ENCODE measurements at places on chromosomes 3 and 15. TPM values are rescaled to one million over a fixed set of nuclear protein-coding genes. Genes with fewer than 3 reads are reported as not detected.

The PLA2G4E gene
- total RNA-seq: not detected

The QTRT2 gene
- 21.2 TPM for total RNA-seq

The FBLN2 gene
- 35.2 TPM for total RNA-seq

The EIF4E3 gene
- 7.5 TPM for total RNA-seq

The CLPX gene
- 48.5 TPM for total RNA-seq

The ASB14 gene
- total RNA-seq: 0.59 TPM

The CKMT1B gene
- total RNA-seq: 17.7 TPM

The C3orf70 gene
- total RNA-seq: 37.7 TPM

The SNAP23 gene
- 39.1 TPM for total RNA-seq

The TM4SF1 gene
- 106 TPM for total RNA-seq

GRCh38 chr3:52696830-52697631, 8.6 kb downstream of the GLT8D1 start:
- DNase-seq: no peak

GRCh38 chr15:36738817-36739216, 159.4 kb downstream of the CDIN1 start:
- DNase-seq: no peak

GRCh38 chr3:101038393-101038792, 45.2 kb upstream of the ABI3BP start:
- no peak for DNase-seq

DNA sequence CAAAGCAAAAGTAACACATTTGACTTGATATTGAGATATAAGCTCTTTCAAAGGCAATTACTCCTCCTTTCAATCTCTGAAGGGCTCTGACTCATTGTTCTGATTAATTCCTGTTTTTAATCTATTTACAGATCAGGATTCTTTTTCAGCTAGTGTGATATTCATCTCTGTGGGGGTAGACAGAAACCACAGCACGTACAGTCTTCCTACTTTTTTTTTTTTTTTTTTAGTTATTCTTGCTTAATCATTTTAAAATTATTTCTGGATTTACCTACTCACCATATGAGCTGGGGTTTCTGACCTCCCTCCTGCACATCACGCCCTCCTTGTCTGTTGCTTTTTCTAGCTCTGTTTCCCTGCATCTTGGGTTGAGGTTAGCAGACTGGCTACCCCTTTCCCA, 1.4 kb downstream of the CNTN3 start:
- no peak for DNase-seq

- DNase-seq: no peak
Observed at GRCh38 chr15:72227192-72227586, 3.8 kb downstream of the PKM start.

GRCh38 chr3:14506626-14507304, 33.4 kb downstream of the GRIP2 start:
- no peak for DNase-seq

DNA sequence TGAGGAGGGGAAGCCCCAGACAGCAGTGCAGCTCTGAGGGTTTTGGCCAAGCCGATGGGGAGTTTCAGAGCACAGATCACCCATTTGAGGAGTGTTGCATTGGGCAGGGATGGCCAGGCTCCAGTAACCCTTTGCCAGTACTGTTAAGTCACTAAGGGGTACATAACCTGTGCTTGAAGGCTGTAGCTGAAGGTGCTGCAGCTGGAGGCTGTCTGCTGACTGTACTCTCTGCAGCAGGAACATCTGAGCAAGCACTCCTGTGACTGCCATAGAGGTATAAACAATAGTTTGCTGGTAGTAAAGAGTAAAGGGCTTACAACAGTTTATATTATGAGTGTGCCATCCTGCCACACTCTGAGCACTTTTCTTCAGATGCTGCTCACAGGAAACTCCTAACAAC, 297.8 kb downstream of the EPHA3 start:
- DNase-seq: no peak

DNA sequence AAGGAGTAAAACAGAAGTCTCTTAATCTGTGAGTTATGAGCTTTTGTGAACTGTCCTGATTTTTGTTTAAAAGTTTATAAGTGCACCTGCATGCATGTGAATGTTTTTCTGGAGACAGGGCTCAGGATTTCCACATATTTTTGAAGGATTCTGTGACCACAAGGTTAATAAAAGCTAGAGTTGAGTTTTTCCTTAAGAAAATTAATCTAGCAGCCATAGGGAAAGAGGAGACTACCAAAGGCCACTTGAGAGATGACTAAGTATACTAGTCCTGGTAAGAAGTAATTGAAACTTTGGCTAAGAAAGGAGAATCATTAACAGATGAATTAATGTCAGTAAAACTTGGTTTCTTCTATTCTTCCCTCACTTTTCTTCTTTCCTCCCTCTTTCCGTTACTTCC, 176.8 kb upstream of the EPHA3 start:
- DNase-seq: no peak

DNA sequence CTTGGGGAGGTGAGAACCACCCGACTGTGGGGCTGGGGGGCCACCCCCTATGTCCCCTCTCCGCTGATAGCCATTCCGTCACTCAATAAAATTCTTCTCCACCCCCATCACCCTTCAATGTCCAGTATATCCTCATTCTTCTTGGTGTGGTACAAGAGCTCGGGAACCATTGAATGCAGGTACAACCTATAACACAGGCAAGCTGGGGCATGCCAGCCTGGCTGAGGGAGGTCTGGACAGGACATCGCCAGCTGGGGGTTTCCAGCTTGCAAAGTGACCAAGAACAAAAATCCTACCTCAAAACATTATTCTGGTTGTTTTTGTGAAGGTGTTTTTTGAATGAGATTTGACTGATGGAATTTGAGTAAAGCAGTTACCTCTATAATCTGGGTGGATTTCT, 19.6 kb upstream of the BDH1 start:
- no peak for DNase-seq

GRCh38 chr3:13584427-13584891, 35.5 kb downstream of the FBLN2 start:
- no peak for DNase-seq

DNA sequence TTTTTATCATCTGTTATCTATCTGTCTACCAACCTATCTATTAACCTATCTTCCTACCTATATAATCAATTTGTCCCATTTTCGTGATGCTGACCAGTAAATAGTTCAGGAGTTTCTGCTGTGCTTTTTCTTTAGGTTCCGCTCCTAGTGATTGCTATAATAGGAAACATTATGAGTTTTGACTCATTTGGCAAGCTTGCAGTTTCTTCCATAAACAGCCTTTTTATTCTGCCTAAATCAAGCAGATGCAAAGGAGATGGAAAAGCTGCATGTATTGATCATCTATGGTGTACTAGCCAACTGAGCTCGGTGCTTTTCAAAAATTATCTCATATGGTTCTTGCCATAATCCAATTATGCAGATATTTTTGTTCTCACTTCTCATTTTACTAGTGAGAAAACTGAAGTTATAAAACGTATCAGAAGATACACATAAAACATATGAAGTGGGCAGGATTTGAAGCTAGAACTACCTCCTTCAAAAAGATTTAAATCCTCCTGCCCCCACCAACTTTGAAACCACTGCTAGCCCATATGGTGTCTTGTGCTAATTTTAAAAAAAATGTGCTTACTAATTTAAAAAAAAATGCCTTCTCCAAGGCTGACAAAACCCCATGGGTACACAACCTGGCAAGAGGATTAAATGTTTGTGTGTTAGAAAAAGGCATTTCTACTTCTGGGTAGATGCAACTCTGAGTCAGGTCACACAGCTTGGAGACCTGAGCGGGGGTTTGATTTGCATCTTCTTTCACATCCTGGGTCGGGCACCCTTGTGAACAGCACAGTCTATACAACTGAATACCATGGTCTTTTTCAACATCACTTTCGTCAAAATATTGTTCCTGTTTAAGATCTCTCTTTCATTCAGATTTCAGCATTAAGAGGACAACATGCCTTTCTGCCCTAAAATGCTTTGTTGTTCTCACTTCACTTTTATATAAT, 267.0 kb downstream of the CHL1 start:
- no peak for DNase-seq

DNA sequence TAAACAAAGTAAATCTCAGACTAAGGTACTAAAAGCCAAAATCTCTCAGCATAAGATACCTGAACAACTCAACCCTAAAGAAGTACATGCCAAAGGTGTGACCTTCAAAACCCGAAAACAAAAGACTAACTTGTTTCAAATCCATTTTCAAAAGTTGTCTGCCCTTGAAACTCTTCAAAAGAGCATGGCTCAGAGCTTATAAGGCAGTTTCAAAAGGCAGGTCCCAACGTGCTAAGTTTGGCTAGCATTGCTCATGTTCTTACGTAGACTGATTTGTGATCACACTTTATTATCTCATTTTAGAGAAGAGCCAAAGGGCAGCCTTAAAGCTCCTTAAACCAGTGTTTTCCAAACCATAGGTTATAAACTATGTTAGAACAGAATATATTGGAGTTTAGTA, 112.2 kb downstream of the FEZF2 start:
- DNase-seq: no peak

DNA sequence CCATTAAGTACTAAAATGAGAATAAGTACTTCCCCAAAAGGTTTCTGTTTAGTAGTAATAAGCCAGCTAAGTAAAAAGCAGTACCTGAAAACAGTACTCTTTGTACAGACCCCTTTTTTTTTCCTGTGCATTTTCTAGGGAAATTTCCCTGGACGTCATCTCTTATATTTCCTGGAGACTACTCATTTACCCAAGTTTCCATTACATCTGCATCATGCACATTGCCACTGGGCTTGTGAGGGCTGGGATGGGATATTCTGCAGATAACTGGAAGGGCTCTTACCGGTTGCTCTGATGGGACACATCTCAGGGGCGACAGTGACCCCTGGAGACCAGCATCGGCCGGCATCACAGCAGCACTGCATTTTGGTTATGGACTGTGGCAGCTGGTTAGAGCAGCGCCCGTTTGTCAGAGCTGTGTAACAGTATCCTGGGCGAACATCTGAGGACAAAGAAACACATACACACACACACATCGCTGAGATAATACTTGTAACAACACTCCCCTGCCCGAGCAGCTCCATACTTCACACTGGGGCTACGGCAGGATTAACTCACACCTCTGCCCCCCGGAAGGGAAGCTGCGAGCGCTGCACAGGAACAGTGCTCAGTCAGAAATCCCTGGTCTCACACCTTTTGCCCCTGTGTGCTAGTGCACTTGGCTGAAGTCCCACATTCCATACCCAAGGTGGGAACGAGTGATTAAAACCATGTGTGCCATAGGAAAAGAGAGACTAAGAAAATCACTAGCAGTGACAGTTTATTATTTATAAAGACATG, 124.9 kb downstream of the FBN1 start:
- no peak for DNase-seq

DNA sequence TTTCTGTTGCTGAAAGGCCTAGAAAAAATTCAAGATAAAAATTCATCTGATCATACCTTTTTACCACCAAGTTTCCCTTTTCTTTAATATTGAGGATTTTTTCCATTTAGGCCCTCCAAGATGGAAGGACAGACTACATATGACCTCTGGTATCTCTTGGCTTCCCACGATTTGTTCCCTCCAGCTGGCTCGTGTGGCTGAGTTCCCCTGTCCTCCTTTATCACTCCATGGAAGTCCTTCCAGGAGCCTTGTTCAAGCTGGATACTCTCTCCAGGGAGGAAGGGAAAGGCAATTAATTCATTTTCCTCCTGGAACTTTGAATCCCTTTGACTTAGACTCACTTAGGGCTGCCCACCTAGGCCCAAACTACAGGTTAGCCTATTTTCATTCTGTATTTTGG, 110.6 kb downstream of the CFAP44 start:
- DNase-seq: no peak

DNA sequence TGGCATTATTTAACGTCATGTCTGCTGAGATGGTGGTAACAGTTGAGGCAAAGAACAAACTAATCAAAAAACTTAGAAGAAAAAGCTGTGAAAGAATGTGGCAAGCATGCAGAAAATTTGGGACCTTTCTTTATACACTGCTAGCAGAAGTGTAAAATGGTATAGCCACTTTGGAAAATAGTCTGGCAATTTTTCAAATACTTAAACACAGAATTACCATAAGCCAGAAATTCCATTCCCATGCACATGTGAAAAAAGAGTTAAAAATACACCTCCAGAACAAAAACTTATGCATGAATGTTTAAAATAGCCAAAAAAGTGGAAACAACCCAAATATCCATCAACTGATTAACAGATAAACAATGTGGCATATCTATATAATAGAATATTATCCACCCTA, 613.3 kb downstream of the TBL1XR1 start:
- no peak for DNase-seq

DNA sequence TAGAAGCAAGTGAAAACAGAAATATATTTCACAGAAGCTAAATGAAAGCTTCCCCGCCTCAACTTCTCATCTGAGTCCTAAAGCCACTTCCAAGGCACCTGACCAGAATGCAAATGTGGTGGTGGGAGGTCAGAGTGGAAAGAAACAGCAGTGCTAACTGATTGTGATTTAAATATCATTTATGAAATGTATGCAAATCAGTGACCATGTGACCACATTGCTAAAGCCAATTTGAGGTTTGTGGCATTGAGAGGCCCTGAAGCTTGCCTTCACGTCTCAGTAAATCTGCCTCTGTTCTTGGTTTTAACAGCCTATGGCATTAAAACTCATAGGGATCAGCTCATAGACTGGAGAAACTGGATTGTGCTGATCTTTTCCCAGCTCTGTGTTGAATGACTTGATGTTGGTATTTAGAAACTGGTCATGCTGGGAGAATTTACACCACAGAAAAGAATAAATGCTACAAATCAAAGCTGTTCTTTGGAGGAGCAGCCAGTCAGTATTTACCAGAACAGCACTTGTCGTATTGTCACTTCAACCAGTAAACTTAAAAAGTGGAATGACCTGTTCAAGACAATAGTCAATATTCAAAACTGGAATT, 481.4 kb upstream of the ALCAM start:
- DNase-seq: no peak

- peak; percentile 91 for DNase-seq
Observed at GRCh38 chr3:16516695-16517481, 3.4 kb upstream of the RFTN1 start.

DNA sequence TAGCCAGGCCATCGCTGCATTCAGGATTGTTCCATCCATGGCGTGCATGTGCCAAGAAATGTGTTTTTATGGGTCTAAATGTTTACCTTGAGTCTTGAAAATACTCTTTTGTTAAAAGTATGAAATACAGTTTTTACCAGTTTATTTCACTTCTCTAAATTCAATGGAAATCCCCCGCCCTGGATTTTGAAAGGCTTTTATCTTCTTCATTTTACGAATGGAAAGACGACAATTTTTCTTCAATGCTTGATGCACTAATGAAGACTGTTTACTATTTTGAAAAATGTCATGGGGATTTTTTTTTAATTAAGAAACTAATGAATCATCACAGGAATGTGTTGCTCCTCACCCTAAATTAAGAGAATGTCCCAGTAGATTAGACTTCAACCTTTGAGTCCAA, 83.5 kb downstream of the FAM81A start:
- DNase-seq: no peak

DNA sequence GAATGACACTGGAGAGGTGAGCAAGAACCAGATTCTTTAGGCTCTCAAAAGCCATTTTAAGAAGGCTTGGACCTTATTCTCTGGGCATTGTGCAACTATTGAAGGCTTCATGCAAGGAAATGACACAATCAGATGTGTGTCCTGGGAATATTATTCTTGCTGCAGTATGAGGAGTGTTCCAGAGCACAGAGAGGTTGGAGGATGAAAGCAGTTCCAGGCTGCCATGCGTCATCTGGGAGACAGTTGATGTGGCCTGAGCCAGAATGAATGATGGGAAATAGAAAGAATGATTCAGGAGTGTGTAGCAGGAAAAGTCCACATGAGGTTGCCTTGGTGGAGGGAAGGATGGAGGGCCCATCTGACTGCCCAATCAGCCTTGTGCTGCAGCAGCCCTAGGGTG, 123.1 kb downstream of the CHCHD6 start:
- no peak for DNase-seq

Data from spinal cord (tissue), 10 donors.